ENCODE measurements at places on chromosomes 11 and 22.

- DNase-seq, result no peak
Observed at GRCh38 chr22:39431821-39432251, 25.0 kb upstream of the MGAT3 start.

- no peak for DNase-seq
Observed at GRCh38 chr22:35632935-35633334, 15.3 kb upstream of the APOL6 start.

GRCh38 chr11:113529606-113530005 is 54.4 kb upstream of the DRD2 start:
- DNase-seq, result no peak

DNA sequence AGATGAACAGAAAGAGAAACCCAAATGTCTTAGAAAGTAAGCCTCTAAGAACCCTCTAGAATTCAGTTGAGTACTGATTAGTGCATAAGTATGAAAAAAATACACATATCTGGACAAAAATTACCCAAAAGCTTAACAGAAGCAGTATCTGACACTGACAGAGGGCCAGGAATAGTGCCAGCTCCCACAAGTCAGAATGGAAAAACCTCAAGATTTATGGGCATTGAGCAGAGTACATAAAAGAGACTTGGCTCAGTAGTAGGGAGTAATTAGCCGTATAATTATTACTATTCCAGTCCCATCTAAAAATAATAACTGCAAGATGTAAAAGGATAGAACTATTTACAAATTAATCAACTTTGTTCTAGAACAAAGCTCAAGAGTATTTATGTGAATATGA is 834.5 kb downstream of the FAM181B start:
- no peak for DNase-seq

DNA sequence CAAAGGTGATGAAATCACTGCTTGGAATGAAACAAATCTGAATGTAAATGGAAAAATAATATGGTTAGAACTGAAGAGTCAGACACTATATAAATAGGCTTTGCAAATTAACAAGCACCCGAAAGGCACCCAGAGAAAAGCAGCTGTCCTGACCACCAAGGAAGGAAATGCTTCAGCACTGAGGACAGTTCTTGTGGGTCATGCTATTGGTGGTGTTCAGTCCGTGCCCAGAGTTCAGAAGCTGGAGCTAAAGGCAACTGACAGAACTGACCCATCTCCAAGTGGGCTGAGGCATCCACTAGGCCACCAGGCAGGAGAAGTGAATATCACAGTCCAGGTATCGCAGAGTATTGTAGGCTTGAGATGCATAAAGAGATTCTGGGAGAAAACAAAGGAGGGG is 208.9 kb downstream of the OPCML start:
- no peak for DNase-seq

- no peak for DNase-seq
Observed at GRCh38 chr22:48152164-48152775, 1389.8 kb downstream of the TBC1D22A start.

- DNase-seq, result no peak
Observed at GRCh38 chr22:29827091-29827490, 11.0 kb downstream of the ASCC2 start.

DNA sequence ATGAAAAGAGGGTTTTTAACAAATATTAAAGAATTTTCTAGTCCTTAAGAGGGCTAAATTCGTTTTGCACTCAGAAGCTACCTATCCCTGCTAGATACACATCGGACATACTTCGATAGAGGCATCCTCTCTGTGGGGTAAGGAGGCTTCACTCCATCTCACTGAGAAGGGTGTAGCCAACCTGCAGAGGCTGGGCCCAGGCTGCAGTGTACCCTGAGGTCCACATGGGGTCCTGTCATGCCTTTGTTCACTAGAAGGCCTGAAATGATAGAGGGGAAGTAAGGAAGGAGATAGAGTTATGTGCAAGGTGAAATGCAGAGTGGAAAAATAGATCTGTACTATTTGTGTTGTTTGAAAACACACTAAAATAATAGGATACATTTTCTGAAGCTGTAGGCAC is 45.6 kb downstream of the IGSF9B start:
- DNase-seq, result no peak

GRCh38 chr22:49763696-49764095 is 64.0 kb downstream of the BRD1 start:
- no peak for DNase-seq

DNA sequence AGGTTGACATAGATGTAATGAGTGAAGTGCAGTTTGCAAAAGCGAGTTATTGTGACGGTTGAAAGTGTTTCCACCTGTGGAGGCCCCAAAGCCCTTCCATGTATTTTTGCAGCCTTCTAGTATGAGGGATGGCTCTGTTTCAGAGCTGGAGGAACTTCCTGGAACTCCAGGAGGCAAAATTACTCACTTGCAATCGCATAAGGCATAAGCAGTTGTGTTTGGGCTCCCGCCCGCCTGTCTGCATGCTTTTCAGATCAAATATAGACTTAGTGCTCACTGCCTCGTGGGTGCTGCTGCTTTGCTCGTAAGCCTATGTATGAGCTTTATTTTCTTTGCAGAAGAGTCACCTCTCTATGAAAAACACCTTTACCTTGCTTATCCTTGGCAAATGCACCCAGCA is 146.8 kb upstream of the LARGE1 start:
- no peak for DNase-seq

DNA sequence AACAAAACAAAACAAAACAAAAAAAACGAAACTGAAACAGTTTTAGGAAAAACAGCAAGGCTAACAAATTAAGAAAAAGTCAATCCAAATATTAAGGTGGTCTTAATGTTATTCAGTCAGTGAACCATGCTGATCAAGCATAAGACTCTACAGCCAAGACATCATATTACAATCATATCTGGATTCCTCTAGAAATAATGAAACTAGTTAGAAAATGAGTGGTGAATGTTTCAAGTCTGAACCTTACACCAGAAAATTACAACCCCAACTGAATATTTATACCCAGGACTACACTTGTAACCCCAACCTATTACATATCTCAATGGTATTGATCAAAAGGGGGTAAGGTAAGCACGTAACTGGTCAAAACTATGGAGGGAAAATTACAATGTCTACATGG is 48.8 kb downstream of the ACAT1 start:
- no peak for DNase-seq

GRCh38 chr11:126426820-126427749 is 71.6 kb downstream of the ST3GAL4 start:
- peak; percentile 54 for DNase-seq

DNA sequence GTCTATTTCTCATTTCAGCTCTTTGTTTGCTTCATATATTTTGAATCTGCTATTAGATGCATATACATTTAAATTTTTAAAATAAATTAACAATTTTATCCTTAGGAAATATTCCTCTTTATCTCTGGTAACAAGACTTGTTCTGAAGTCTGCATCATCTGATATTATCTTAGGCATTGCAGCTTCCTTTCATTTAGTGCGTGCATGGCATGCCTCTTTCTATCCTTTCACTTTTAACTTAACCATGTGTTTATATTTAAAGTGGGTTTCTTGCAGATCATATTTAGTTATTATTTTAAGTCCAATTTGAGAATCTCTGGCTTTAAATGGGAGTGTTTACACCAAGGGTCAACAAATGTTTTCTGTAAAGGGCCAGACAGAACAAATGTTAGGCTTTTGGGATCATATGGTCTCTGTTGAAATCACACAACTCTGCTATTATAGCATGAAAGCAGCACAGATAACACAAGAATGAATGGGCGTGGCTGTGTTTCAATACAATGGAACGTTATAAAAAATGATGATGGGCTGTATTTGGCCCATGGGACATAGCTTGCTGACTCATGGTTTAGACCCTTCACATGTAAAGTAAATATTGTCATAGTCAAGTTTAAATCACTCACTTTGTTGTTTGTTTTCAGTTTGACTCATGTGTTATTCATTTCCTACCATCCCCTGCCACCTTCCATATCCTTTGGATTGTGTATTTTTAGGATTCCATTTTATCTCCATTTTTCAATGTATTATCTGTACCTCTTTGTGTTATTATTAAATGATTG is 83.9 kb upstream of the SNX19 start:
- DNase-seq, result peak; percentile 93

GRCh38 chr22:20531404-20532201 is 24.2 kb downstream of the MED15 start:
- peak; percentile 82 for DNase-seq

DNA sequence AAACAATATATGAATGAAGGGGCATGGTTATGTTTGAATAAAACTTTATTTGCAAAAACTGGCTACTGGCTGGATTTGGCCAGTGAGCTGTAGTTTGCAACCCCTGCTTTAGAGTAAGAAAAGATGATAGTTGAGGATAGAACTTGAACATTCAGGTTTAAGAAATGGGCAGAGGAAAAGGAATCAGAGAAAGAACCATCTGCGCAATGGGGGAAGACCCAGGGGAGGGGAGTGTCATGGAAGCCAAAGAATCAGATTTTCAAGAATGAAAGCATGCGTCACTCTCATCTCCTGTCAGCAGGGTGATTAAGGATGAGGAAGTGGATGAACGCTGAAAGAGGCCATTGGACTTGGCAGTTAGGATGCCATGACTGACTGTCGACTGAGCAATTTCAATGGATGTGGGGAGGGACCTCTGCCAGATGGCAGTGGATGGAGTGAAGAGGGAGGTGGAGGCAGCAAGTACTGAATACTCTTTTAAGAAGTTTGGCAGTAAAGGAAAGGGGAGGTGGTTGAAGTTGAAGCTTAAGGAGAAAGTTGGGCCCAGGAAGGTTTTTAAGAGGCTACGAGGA is 21.2 kb downstream of the FAT3 start:
- no peak for DNase-seq

DNA sequence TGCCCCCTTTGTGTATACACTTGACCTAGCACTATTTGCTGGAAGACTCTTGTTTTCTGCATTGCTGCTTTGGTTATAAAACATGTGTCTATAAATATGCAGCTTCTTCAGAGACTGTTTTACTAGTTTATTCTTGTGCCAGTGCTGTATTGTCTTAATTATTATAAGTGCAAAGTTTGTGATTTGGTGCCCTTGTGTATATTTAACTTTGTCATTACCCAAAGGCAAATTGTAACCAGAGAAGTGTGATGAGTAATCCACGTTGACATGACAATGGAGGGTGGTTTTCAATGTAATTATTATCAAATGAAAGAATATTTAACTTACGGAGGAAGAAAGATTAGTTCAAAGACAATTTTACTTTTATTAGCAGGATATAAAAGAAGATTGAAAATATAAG is 75.0 kb upstream of the PRODH start:
- no peak for DNase-seq

All from fibroblast of skin of right quadriceps (primary cell).